Vagina (tissue), 2 donors: ENCODE measurements at places on chromosomes 6 and 20.

GRCh38 chr20:10634683-10635411 lies 39.0 kb downstream of the JAG1 start:
- DNase-seq: no peak

DNA sequence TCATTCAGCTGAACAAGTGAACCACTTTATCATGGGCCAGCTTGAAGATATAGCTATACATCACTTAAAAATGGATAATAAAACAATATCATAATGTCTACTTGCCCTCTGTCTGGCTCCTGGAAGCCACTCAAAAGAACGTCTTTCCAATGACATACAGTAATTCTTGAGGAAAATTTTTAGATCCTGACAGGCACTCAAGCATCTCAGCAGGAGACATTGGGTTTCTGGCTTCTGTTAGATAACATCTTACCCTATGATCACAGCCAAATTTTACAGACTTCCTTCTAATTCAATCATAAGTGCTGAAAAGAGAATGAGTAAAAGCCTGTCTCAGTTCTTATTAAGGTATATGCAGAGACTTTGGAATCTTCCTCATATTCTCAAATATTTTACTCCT lies 330 bp downstream of the CGA start:
- DNase-seq: no peak

DNA sequence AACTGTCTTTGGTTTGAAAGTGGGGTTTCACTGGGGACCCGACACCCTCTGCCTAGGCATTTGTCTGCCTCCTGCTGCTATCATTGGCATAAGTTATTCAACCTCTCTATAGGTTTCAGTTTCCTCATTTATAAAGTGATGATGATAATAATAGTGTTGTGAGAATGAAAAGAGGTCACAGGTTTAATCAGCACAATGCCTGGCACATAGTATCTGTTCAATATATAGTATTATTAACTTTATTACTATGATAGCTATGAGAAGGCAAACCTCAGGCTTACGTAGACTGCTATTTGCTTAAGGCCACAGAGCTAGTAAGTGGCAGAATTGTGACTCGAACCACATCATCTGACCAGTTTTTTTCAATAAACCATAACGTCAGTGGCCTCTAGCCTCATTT lies 256.8 kb downstream of the CDKAL1 start:
- no peak for DNase-seq

DNA sequence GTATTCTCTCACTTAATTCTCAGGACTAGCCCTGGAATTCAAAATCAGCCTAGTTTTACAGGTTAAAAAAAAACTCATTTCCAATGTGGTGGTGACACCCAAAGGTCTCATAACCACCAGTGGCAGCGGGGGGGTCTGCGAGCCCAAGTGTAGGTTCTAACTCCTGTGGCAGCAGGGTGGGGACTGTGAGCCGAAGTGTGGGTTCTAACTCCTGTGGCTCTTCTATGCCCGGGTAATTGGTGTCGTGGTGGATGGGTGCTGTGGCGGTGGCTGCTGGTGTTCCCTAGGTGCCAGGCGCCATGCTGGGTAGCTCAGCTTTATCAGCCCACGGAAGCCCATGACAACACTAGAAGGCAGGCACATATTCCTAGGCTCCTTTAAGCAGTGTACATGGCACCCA lies 4.9 kb upstream of the ANKRD60 start:
- no peak for DNase-seq

GRCh38 chr6:160421854-160422253 lies 73.7 kb downstream of the SLC22A3 start:
- DNase-seq: no peak

DNA sequence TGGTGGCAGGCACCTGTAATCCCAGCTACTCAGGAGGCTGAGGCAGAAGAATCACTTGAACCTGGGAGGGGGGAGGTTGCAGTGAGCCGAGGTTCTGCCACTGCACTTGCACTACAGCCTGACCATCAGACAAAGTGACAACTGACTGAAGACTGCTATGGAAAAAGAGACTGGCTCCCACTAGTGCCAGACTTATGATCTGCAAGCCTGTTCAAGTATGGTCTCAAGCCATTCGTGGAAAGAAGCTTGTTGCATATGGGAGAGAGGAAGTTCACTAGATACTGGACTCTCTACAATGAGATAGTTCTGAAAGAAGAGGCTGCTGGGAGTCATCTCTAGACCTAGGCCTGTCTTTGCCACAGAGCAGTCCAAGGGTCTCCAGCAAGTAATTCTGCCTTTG lies 26.7 kb downstream of the MDN1 start:
- DNase-seq: no peak

GRCh38 chr6:56087421-56087820 lies 160.0 kb downstream of the COL21A1 start:
- no peak for DNase-seq

GRCh38 chr6:81145506-81145905 lies 607.0 kb downstream of the TENT5A start:
- no peak for DNase-seq

DNA sequence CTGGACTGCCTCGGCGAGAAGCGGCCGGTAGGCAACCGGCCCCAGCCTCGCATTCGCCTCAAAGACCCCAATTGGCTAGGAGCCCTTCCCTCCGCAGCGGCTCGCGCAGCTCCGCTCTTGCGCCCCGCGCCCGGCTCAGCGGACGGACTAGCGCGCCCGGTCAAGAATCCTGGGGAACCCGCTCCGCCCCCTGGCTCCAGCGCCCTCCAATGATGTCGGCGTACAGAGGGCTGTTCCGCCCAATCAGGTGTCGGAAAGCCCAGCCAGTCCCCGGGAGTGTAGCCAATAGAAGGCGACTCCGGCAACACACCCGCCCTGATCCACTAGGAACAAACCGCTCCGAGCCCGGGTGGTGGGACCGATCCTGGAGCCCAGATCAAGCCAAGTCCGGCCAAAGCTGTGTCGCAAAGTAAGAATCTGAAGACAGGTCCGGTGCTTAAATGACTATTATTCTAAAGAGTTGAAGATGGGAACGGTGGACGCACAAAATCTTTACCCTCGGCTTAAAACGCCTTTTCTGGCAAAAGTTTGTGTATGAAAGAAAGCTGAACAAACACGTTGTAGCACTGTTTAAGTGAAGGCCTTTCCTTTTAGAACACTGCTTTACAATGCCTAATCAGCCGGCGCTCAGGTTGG lies 132.2 kb downstream of the OGFRL1 start:
- DNase-seq: no peak

GRCh38 chr6:21502682-21503081 lies 90.9 kb upstream of the SOX4 start:
- DNase-seq: no peak
